ENCODE measurements at places on chromosomes 2 and 18. TPM values are rescaled to one million over a fixed set of nuclear protein-coding genes. Genes with fewer than 3 reads are reported as not detected.

GRCh38 chr18:62131301-62131909 is 55.5 kb downstream of the PIGN start:
- DNase-seq: no peak

DNA sequence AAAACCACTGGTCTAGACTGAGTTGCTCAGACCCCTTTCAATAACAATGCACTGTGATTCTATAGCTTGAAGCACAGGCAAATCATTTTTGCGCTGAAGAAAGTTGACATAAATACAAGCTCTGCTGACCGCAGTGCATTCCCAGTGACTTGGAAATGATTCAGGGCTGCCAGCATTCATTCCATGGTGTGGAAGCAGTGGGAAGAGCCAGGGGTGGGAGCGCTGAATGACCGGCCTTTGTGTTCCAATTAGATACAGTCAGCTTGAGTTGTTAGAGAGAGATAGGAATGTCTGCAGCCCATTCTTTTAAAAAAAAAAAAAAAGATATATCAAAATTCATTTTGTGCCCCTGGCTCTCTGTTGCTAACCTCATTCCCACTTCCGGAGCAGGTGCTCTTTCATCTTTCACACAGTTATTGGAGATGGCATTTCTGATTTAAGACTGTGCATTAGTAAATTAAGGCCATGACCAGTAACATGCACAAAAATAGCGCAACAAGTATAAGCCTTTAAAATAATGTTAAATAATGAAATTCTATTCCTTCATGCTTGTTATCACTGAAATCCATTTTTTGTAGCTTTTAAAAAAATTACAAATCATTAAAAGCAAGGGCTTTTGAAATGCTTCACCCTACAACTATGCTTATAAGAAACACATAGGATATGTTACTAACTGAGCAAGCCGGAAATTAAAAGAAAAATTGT is 59.4 kb upstream of the CTLA4 start:
- no peak for DNase-seq

- no peak for DNase-seq
These were observed 5.0 kb downstream of the SOWAHC start for GRCh38 chr2:109619032-109619615.

DNA sequence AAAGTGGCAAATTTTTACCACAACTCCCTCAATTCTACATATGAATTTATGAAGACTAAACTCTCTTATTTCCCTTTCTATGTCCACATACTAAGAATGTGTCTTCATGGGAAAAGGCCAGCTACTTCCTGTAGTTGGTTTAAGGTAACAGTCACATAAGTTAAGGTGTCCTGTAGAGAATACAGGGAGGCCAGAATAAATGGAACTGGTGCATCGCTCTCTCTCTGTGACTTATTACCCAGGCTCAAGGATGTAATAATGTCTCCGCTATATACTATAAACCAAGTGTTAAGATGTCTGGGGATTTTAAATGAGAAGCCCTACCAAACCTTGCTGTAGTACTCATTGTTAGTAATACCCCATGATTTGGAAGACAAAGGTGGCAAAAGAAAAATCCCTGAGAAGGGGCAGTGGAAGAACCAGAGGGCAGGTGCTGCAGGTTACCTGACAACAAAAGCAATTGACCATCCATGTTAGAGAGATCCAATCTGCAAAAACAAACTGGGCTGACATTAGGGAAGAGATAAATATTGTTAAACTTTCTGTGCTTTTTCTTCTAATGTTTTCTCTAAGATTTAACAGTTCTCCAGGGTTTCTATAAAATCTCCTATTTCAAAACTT is 372.8 kb downstream of the TMX3 start:
- no peak for DNase-seq

DNA sequence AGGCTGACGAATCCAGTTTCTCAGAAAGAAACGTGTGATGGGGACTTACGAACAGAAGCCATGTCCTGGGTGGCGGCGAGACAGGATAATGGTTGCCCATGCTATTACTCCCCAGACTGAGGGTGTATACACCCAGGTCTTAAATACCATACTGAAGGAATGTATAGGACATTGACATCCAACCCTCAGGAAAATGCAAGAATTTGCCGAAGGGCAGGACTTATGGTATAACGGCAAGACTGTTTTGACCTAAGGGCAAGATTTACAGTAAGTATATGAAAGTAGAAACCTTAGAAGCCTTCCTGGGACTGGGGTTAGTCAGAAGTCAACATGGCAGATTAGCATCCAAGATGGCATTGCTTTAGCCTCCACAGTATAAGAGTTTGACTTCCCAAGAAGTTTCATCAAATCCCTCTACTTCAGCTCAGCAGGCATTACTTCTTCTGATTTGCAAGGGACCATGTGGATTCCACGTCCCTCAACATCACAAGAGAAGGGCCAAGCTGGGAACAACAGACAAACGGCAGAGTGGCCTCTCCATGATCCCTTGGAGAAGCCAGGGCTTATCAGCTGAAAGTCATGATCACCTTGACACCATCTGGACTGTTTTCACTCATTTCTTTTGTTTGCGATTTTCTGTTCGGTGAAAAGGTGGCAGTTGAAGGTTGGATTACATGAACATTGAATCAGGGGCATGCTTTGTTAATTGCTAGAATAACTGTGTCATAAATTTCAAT is 21.1 kb downstream of the ST3GAL5 start:
- DNase-seq: no peak

- no peak for DNase-seq
These were observed 97.3 kb upstream of the DCC start for GRCh38 chr18:52242711-52243110.

- DNase-seq: no peak
These were observed 64.0 kb upstream of the ZNF516 start for GRCh38 chr18:76558881-76559667.

GRCh38 chr2:20781656-20782265 is 41.1 kb downstream of the LDAH start:
- no peak for DNase-seq

- peak; percentile 50 for DNase-seq
These were observed 23.8 kb upstream of the PXDN start for GRCh38 chr2:1767939-1768691.

GRCh38 chr2:208466151-208466919 is 59.7 kb downstream of the PTH2R start:
- DNase-seq: no peak

- DNase-seq: no peak
These were observed 7.3 kb upstream of the NR4A2 start for GRCh38 chr2:156339865-156340264.

DNA sequence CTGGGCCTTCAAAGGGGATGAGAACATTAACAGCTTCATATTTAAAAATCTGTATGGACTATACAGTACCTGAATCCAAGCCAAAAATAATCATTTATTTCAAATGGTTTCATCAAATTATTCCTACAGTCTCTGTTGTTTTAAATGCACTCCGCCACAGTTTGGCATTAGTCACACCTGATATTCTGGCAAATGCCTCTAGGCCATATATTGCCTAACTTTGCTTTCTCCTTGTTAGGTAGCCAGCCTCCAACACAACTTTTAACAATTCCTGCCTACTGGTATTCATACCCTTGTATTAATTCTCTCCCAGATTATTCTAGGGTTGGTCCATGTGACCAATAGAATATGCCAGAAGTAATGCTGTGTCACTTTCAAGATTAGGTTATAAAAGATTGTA is 146.6 kb upstream of the FANCL start:
- no peak for DNase-seq

GRCh38 chr2:180359522-180360282 is 352.6 kb upstream of the CWC22 start:
- no peak for DNase-seq

DNA sequence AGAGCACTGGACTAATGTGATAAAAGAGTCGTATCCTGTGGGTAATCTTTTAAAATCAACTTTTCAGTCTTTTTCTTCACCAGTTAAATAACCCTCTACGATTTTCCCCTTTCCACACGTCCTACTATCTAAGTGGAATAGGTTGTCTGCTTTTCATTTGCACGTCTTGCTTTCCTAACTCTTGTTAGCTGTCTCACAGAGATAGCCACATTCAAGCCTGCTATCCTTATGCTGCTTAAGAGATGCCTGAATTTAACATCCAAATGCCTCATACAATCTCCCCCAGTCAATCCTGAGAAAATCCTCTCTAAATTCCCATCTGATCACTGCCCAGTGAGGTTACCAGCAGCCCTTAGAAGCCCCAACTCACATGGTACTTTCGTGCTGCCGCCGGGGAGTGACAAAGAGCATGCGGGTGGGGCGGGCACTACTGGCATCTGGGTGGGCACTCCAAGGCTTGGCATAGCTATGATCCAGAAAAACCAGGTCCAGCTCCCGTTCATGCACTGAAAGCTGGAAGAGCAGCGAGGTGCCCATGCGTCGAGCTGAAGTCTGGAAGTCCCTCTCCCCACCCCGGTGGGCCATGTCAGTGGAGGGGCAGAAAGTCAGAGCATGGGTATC is 1.5 kb downstream of the KANSL3 start:
- DNase-seq: no peak

The ARHGEF33 gene
- total RNA-seq: 1.5 TPM

The EFR3B gene
- total RNA-seq: 5.3 TPM

The WNT10A gene
- total RNA-seq: 5.5 TPM

The PLCL1 gene
- total RNA-seq: 2.0 TPM

The TTC21B gene
- total RNA-seq: 12.0 TPM

The AGXT gene
- 0.51 TPM for total RNA-seq

The RUFY4 gene
- total RNA-seq: not detected

The FOXD4L1 gene
- not detected for total RNA-seq

The MFF gene
- total RNA-seq: 84.3 TPM

The CPO gene
- 0.24 TPM for total RNA-seq

The FEV gene
- 51.1 TPM for total RNA-seq

All from type B pancreatic cell (in vitro differentiated cells).